ENCODE measurements at places on chromosomes 2 and 18. TPM values are rescaled to one million over a fixed set of nuclear protein-coding genes. Genes with fewer than 3 reads are reported as not detected.

DNA sequence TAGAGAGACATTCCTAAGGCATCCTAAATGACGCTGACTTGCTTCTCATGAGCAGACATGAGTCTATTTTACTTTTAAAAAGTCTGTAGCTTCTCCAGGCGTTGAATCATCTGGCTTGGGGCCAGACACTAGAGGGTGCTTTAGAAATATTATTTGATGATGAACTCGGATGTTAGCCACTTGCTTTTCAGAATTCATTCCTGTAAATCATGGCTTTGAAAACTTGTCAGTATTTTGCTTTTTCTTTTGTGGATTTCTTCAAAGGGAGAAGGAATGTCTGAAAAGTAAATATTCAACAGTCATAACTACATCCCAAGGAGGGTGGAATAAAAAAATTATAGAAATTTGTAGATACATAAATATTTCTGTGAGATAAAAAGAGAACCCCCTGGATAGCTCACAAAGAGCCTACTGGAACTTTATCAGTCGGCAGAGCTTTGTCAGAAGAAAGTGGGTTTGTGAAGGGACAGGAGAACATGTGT lies 370.8 kb downstream of the OSR1 start:
- no peak for DNase-seq

DNA sequence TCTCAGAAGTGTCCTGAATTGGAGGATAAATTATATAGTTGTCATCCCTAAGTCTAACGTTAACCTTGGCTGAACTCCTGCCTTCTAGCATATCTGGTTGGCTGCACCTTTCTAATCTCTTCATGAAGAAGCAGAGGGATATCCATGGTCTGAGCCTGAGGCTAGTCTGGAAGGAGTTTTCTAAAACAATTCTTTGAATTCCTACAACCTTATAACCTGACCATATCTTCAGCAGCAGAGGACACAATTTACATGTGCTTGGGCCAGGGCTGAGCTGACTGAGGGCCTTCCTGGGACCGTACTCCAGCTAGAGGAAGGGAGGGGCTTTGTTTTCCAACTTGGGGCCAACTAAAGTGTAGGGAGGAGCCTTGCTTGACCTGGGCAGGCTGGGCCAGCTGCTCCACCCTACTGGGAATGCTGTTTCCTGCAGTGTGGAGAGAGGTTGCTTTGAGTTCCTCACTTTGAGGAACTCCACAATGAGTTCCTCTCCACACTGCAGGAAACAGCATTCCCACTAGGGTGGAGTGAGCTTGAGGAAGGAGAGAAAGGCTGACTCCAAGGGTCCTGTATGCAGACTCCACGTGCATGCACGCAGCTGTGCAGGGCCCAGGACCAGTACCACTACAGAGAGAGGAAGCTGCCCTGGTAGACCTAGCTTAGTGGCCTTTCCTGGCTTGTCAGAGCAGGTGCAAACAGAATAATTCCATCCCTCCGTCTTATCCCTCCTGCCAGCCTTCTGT lies 19.6 kb downstream of the CEP68 start:
- no peak for DNase-seq

GRCh38 chr18:6039055-6039454 lies 143.7 kb upstream of the TMEM200C start:
- DNase-seq = no peak

DNA sequence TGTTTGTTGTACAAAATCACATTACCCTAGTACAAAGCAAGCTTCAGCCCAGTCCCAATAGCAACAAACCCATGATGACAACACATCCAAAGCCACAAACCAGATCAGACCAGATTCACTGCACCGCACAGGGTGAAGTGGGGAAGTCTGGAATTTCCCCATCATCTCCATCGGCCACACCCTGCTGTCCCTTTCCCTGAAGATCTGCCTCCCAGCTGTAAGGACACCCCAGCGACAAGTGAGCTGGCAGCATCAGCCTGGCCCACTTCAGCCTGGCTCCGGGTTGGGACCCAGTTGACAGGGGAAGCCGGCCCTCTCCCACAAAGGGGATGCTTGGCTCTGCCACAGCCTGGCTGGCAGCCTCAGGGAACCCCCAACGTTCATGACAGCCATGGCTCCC lies 207.6 kb downstream of the MGAT5 start:
- DNase-seq = no peak

GRCh38 chr18:49160079-49160930 lies 209.5 kb upstream of the SMAD7 start:
- no peak for DNase-seq

DNA sequence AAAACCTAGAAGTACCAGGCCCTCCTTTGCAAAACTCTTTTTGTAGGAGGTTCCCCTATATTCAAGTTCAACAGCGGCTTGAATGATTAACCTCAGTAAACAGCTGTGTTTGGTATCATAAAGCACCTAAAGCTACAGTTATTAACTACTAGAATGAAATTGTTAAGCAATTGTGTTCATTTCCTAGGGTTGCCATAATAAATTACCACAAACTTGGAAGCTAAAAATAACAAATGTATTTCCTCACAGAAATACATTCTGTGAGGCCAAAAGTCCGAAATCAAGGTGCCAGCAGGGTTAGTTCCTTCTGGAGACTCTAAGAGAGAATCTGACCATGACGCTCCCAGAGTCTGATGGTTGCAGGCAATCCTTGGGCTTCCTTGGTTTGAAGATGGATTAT lies 202.1 kb upstream of the ACVR2A start:
- no peak for DNase-seq

- DNase-seq = no peak
Measured at GRCh38 chr2:11320698-11321492, 23.5 kb downstream of the ROCK2 start.

DNA sequence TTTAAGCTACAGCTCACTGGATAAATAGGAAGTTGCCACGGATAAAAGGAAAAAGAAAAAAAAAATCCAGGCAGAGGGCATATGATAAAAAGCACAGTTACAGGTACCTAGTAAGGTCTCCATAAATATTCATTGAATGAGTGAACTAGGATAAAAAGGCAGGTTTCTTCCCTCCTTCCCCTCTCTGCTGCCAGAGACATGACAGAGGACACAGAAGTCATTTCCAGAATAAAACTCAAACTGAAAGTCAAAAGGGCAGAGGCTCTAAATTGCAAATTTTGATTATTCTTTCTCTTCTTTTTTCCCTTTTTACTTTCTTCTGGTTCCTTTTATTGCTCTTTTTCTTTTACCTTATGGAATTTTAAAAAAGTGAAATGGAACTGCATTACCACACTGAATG lies 7.7 kb downstream of the CD302 start:
- DNase-seq = no peak

- DNase-seq = peak; percentile 38
Measured at GRCh38 chr2:27408601-27409320, 630 bp downstream of the PPM1G start.

DNA sequence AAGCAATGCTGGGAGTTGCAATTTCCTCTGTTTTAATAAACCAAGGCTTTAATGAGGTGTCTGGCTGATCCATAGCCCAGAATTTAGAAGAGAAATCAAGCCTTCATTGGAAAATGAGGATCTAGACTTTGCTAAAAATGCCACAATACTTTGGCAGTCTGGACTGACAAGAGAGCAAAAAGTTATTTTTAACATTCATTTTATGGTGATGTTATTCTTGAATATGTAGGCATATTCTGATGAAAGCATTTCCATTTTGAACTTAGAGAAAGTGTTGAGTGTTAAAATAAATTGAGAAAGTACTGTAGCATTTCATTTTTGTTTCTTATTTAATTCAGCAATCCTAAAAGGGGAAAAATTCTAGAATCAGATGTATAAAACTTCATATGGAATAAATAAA lies 151.8 kb upstream of the HNMT start:
- no peak for DNase-seq

DNA sequence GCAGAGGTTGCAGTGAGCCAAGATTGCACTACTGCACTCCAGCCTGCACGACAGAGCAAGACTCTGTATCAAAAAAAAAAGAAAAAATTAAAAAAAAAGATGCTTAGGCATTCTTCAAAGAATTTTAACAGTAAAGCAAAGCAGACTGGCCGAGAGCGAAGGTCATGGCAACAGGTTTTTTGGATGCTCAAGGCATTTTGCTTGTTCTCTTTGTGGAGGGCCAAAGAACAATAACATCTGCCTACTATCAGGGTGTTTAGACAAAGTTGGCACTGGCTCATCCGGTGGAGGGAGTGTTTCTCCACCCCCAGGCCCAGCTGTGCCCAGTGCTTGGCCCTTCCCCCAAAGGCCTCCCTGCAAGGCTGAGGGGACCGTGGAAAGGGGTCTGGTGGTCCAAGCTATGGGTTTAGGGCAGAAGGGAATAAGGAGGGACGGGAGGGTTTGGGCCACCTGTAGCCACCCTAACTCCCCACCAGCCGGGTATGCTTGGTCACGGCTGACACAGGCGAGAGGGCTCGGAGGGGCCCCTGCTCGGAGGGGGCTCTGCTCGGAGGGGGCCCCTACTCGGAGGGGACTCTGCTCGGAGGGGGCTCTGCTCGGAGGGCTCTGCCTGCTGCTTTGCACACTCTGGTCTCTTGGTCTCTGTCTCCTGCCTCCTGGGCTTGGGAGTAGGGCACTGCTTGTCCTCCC lies 26.7 kb upstream of the ALLC start:
- no peak for DNase-seq

DNA sequence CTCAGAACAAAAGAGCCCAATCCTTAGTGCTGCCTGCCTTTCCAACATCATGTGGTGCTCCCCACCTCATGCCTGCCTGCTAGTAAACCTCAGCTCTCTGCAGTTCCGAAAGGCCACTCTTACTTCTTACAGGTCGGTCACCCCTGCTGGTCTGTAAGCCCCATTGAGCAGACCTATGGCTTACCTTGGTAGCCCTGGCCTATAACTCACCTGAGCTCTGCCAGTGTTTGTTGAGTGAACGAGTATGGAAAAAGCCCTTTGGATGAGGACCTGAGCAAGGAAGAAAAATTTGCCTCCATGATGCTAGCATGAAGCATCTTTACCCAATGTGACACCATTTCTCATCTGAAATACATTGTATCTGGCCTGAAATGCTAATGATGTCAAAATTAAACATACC lies 83.3 kb downstream of the LIPG start:
- no peak for DNase-seq

GRCh38 chr2:134152045-134153010 lies 101.5 kb upstream of the MGAT5 start:
- no peak for DNase-seq

DNA sequence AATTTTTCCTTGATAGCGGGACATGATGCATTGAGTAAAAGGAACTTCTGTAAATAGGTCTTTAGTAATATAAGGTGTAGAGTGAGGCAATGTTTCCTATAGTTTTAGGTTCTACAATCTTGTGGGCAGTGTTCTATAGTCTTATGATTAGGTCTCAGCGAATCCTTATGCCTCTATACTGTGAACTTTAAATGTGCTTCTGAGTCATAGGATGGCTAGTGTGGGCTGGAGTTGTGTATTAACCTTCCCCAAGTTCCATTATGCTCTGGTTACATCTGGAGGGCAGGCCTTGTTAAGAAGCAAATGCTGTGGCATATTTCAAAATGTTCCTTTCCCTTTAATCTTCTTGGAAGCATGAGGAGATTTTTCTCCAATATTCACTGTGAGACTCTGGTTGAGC lies 73.5 kb downstream of the ROCK2 start:
- DNase-seq = no peak

DNA sequence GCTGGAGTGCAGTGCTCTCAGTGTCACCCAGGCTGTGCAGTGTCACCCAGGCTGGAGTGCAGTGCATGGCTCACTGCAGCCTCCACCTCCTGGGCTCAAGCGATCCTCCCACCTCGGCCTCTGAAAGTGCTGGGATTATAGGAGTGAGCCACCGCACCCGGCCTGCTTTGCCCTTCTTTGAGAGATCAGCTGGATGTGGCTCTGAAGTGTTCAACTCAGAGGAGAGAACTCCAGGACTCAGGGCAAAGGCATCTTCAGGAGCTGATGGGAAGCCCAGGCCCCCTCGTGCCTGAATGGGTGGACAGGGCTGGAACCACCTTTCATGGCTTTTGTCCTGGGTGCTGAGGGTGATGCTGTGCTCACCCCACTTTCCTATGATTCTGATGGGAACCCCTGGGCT lies 52.0 kb upstream of the HAAO start:
- no peak for DNase-seq

DNA sequence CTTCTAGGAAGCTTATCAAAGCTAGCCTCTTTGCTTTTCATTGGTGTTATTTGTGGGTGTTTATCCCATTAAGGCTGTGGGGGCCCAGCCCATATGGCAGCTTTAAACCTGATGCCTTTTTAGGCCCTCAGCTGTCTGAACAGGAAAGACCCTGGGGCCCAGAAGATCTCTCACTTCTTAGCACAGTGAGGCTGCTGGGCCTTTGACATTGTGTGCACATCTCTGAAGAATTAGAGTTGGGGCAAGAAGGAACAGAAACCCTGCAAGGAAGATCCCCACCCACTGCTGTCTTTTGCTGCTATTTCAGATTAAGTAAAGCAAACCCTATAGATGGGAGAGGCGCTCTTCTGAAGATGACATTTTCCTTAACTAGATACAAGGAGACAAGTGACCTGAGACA lies 250.0 kb downstream of the SMAD2 start:
- DNase-seq = no peak

GRCh38 chr2:21441442-21441841 lies 317.7 kb downstream of the TDRD15 start:
- DNase-seq = no peak

DNA sequence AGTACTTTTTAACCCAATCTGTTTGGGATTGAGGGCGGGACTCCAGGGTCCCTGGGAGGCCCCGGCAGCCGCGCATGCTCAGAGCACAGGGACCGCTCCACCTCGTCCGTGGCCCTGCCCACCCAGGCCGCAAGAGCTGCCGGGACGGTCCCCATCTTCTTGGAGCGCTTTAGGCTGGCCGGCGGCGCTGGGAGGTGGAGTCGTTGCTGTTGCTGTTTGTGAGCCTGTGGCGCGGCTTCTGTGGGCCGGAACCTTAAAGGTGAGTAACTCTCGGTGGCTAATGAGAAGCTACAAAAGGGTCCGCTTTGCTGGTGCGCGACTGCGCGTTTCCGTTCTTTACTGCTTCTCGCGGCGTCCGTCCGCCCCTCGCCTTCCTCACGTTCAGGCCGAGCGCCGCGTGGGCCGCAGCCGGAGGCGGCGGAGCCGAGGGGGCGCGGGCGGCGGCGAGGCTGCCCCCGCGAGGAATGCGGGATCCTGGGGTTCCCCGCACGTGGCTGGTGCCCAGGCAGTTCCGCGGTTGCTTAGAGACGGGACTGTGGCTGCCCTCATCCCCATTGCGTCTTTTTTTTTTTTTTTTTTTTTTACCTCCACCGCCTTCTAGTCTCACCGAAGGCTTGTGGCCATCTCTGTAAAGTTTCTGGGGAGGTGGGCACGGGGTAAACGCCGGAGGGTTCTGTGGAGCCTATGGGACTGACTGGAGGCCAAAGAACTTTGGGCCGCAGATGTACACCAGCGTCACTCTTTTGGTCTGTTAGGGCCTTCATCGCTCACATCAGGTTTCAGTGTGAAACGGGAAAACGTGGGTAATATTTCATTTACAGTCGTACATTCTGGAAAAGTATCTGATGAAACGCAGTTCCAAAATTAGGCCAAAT lies at the start of gene SSB:
TSS of gene SSB (plus strand) at position 154 of the 875 bp plus-strand sequence. CDS start 2,090 bp downstream, outside the sequence.
- peak; percentile 84 for DNase-seq

- no peak for DNase-seq
Measured at GRCh38 chr2:387980-388421, 100.1 kb upstream of the ALKAL2 start.

Gene PFN4
- total RNA-seq = not detected

Gene IL36G
- not detected for total RNA-seq

Gene C2orf66
- not detected for total RNA-seq

Gene CD207
- total RNA-seq = not detected

Gene VAMP8
- 105 TPM for total RNA-seq

Gene PDE11A
- total RNA-seq = not detected

Gene TCF23
- not detected for total RNA-seq

Gene ZNF521
- total RNA-seq = 3.5 TPM
